HuH-7.5 (cell line): ENCODE measurements at places on chromosomes 2 and 18.

GRCh38 chr2:240229005-240229404 lies 88.5 kb upstream of the OTOS start:
- no peak for DNase-seq

DNA sequence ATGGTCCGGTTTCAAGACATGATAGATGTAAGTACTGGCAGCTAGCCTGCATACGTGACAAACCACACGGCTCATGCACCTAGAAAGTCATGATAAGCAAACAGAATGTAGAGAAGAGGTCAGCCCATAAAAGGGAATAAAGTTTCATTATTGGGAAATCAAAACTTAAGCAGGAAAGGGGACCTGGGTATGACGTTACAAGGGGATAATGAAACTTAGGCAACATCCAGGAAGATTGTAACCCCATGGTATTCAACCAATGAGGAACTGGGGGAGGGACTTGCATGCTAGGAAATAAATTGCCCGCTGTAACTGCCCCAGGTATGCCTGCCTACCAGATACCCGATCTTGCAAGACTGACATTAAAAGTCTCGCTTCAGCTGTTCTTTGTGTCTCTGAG lies 1679.0 kb downstream of the SUCLG1 start:
- DNase-seq: no peak

DNA sequence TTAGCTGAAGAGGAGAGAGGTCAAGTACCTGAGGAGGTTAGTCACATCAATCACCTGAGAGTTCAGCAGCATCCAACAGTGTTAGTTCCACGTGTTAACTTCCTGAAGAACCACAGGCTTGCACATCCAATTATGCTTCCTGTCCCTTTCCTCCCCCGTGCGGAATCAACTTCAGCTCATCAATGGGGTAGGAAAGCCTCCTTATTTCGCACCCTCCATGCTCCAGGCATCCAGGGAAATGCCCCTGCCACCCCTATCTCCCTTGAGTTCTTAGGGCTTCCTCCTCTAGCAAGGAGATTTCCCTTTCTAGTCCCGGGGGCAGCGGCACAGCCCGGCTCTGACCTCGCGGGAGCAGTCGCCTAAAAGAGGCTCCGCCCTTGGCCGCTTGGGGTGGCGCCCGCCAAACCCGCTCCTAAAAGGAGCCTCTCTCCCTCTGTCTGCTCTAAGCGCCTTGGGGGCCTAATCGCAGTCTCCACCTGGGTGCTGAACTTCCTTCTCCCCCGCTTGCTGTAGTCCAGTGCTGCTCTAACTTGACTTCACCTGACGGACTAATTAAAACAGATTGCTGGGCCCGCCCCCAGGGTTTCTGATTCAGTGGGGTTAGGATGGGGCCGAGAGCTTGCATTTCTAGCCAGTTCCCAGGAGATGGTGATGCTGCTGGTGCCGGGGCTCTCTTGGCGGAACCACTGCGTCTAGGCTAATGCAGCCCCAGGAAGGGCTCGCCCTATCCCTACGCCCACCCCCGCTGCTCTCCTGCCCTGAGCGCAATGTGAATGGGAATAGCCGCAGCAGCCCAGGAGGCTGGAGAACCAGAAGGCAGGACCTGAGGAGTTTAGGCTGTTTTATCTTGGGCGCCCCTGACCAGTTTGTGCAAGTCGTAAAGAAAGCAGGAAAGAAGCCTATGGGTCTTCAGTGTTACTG lies 3.4 kb upstream of the TET3 start:
- no peak for DNase-seq

DNA sequence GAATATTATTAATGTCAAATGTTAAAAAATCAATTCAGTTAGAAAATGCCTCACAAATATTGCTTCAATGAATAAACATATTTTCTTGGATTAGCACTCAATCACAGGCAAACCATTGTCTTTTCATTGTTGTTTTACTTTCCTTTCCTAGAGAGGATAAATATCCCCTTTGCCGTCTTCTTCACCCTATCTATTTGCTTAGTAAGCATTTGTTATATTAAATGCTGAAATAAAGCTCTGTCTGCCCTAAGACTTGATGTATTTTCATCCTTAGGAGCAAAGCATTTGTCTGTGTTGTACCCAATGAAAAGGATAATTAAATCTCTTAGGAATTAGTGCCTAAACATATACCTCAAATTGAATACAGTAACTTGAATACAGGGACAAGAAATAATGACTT lies 1071.2 kb upstream of the GYPC start:
- no peak for DNase-seq

GRCh38 chr2:136664713-136665405 lies 100.5 kb upstream of the THSD7B start:
- DNase-seq: no peak

- DNase-seq: peak; percentile 19
These were observed 22.8 kb downstream of the CCNYL1 start for GRCh38 chr2:207734264-207734635.

GRCh38 chr2:217949447-217949846 lies 53.3 kb downstream of the TNS1 start:
- DNase-seq: no peak

- no peak for DNase-seq
These were observed 121.2 kb downstream of the NRP2 start for GRCh38 chr2:205803500-205803899.

GRCh38 chr2:195594248-195594647 lies 62.8 kb upstream of the SLC39A10 start:
- no peak for DNase-seq

- no peak for DNase-seq
These were observed 102.4 kb downstream of the VAPA start for GRCh38 chr18:10015941-10016819.

- no peak for DNase-seq
These were observed 42.4 kb upstream of the VIT start for GRCh38 chr2:36653967-36654694.

DNA sequence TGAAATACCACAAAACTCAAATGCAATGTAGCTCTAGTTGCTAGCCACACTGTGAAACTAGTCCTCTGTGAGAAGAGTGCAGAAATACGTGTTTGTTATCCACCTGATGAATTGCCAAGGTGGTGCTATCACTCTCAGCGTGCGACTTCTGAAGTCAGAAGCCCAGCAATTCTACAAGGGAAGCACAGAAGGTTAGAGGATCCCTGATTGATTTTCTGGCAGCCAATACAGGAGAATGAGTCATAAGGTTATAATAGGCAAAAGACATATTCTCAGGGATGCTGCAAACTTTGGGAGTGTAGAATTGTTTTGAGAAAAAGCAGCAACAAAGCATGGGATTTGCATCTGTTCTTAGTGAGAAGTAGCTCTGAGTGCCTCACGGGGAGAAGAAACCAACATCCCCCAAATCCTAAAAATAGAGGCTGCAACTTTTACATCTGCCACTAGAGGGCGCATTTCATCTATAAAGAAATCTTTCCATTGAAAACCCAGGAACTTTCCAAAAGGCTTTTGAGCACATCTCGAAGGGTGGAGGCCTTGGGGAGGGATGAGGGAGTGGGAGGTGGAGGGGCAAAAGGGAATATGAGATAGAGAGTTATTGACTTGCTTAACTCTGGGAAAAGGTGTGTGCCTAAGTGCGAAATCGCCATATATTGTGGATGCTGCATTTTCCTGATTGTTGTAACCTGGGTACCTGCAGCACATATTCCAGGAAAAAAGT lies 78.0 kb downstream of the TMEM182 start:
- DNase-seq: peak; percentile 12
